RPMI8226 (cell line): ENCODE measurements at places on chromosomes 7 and 10.

DNA sequence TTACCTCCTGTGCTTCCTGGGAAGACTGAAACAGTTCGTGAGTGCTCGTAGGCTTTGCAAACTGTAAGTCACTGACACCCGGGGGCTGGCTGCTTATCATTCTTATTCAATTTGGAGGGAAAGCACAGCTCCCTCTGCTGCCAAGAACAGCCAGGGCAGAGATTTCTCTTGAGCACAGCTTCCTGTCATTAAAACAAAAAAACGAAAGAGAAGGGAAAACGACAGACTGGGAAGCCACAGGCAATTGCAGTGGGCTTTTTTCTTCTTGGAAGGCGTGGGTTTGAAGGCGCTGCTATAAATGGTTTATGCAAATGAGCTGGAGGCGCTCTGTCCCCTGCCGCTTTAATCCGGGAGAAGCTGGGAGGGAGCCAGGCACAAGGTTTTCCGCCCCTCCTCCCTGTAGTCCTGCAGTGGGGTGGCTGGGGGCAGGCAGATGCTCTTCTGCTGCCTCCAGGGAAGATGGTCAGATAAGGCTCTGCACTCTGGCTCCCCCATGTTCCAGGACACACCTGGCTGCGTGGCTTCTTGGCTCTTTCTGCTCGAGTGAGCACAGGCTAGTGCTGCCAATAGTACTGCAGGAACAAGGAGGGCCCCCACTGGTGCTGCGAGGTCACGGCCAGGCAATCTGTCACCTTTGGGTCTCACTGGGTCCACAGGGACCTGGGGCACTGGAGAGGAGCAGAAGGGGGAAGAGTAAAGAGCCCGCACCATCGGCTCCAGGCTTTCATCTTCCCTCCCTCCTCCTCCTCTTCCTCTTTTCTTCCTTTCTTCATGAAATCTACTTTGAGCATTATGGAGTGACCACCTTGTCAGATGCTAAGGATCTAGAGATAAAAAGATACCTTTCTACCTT lies 49.5 kb downstream of the NEURL1 start:
- peak; percentile 58 for DNase-seq

- DNase-seq = no peak
Observed at GRCh38 chr10:24706479-24707118, 17.1 kb downstream of the ARHGAP21 start.

DNA sequence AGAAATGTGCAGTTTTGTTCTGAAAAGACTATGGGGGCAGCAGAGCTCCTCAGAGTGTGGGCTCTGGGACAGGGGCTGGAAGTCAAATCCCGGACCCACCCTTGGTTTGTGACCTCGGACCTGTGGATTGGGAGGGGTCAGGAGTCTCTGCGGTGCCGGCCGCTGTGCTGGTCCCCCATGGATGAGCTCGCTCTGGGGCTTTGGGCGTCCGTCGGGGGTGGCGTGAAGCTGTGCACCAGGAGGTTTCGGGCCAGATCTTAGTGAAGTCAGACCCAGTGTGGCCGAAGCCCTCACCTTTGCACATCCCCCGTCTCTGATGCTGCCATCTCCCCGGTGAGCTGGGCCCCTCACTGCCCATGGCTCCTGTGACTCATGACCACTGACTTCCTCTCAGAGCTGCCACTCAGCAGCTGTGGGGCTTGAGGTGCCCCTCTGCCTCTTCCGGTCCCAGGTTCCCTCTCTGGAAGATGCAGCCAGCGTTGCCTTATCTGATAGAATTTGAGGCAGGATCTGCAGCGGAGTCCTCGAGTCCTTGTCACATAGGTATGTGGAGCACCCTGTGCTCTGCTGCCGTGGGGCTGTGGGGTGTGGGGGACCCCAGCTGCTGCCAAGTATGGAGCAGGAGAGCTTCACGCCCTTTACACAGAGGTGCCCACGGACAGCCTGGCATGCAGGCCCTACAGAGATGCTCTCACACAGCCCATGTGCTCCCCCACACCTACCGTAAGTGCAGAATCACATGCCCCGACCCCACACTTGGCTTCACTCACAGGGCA lies 11.4 kb upstream of the SCART1 start:
- no peak for DNase-seq

GRCh38 chr10:124032971-124033886 lies 60.2 kb downstream of the CHST15 start:
- DNase-seq = no peak
